Thoracic aorta (tissue), 2 donors: ENCODE measurements at places on chromosomes 11 and 22.

- no peaks in the 10 kb centered on the region for H3K27me3 ChIP-seq
- no peak overlapping the region for H3K27ac ChIP-seq
- H3K36me3 ChIP-seq, result no peaks in the 10 kb centered on the region
- no peak for DNase-seq
Observed at GRCh38 chr11:46363031-46363407, 15.8 kb downstream of the DGKZ start.

DNA sequence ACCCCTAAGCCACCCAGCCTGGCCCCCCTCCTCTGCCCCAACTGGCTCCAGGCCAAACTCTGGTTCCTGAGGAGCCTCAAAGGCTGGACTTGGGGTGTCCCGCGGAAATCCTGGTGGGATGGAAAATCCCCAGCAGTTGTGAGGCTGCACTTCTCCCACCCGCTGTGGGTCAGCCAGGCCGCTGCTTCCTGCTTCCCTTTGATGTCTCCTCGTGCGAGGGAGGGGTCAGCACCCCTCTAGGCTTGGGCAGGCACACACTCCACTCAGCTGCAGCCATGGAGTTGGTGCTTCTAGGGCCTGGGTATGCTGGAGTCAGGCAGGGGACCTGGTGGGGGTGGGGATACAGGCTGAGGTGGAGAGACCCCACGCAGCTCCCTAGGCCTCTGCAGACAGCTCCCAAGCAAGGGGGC is 12.0 kb downstream of the KCNQ1OT1 start:
- H3K36me3 ChIP-seq, result no peaks in the 10 kb centered on the region
- no peak overlapping the region for H3K4me3 ChIP-seq
- no peaks in the 10 kb centered on the region for H3K4me1 ChIP-seq
- H3K27ac ChIP-seq, result no peak overlapping the region
- no peaks in the 10 kb centered on the region for H3K27me3 ChIP-seq

DNA sequence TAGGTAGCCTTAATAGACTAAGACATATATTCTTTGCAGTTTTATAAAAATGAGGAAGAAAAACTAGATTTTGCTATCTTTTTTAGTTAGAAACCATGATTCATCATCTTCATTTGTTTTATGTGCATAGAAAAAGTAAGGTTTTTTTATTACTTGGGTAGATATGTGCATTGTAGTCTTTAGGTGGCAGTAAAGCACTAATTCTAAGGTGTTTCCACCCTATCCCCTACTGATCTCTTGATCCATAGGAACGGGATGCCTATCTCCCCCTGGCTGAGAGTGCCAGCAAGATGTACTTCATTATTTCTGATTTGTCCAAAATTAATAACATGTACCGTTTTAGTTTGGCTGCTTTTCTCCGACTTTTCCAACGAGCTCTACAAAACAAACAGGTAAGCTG is 148.1 kb downstream of the DYNC2H1 start:
- H3K27ac ChIP-seq, result no peak overlapping the region
- DNase-seq, result no peak
- H3K4me3 ChIP-seq, result no peak overlapping the region
- no peaks in the 10 kb centered on the region for H3K27me3 ChIP-seq
- no peaks in the 10 kb centered on the region for H3K4me1 ChIP-seq
- no peaks in the 10 kb centered on the region for H3K36me3 ChIP-seq

GRCh38 chr11:21931436-21932101 is 261.3 kb upstream of the ANO5 start:
- H3K4me1 ChIP-seq, result no peaks in the 10 kb centered on the region
- H3K36me3 ChIP-seq, result no peaks in the 10 kb centered on the region
- no peak overlapping the region for H3K4me3 ChIP-seq
- DNase-seq, result no peak
- no peaks in the 10 kb centered on the region for H3K27me3 ChIP-seq
- no peak overlapping the region for H3K27ac ChIP-seq

GRCh38 chr22:48653306-48653705 is 1174.4 kb downstream of the BRD1 start:
- H3K27me3 ChIP-seq, result no peaks in the 10 kb centered on the region
- H3K4me3 ChIP-seq, result no peak overlapping the region
- no peaks in the 10 kb centered on the region for H3K36me3 ChIP-seq
- H3K27ac ChIP-seq, result no peak overlapping the region
- no peak for DNase-seq

- no peaks in the 10 kb centered on the region for H3K36me3 ChIP-seq
- no peak overlapping the region for H3K27ac ChIP-seq
- no peaks in the 10 kb centered on the region for H3K27me3 ChIP-seq
- no peak overlapping the region for H3K4me3 ChIP-seq
- peaks cover 11% of the 10 kb centered on the region for H3K4me1 ChIP-seq
Observed at GRCh38 chr22:37499027-37499707, 13.0 kb upstream of the MFNG start.

- no peaks in the 10 kb centered on the region for H3K27me3 ChIP-seq
- peak overlapping the region; percentile 96 for H3K27ac ChIP-seq
Observed at GRCh38 chr11:1480555-1481482, 5.8 kb downstream of the MOB2 start.

GRCh38 chr11:77211594-77212251 is 83.7 kb downstream of the MYO7A start:
- H3K4me1 ChIP-seq, result no peaks in the 10 kb centered on the region
- H3K27me3 ChIP-seq, result no peaks in the 10 kb centered on the region
- no peak overlapping the region for H3K27ac ChIP-seq
- no peak overlapping the region for H3K4me3 ChIP-seq
- no peak for DNase-seq

- no peak overlapping the region for H3K27ac ChIP-seq
- H3K4me3 ChIP-seq, result no peak overlapping the region
- DNase-seq, result no peak
- H3K27me3 ChIP-seq, result no peaks in the 10 kb centered on the region
Observed at GRCh38 chr11:22808571-22809197, 20.9 kb downstream of the SVIP start.

- H3K4me3 ChIP-seq, result no peak overlapping the region
- H3K27me3 ChIP-seq, result no peaks in the 10 kb centered on the region
- DNase-seq, result peak; percentile 33
- H3K36me3 ChIP-seq, result peaks cover 4% of the 10 kb centered on the region
- H3K27ac ChIP-seq, result no peak overlapping the region
Observed at GRCh38 chr22:46233231-46233630, 16.9 kb downstream of the CDPF1 start.

GRCh38 chr11:101863361-101863760 is 51.4 kb upstream of the CEP126 start:
- no peak overlapping the region for H3K4me3 ChIP-seq
- peaks cover 14% of the 10 kb centered on the region for H3K4me1 ChIP-seq
- DNase-seq, result no peak
- H3K27me3 ChIP-seq, result no peaks in the 10 kb centered on the region
- no peak overlapping the region for H3K27ac ChIP-seq
- no peaks in the 10 kb centered on the region for H3K36me3 ChIP-seq

DNA sequence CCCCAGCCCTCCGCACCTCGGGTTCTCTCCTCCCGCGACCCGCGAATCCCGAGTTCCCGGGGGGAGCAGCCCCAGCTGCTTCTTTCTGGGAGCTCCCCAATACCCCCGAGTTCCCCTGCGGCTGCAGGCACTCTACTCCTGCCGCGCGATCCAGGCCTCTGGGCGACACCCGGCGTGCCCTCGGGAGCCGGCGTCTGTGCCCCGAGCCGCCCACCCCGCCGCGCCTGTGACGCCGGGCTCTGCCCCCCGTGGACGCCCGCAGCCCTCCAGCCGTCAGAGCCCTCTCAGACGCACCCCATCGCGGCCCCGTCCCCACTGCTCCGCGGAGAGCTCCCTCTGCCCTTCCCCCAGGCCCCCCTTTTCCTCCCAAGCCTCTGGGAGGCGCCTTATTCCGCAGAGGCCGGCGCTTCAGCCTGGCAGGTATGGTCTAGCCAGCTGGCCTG is 422 bp downstream of the GLB1L2 start:
- no peaks in the 10 kb centered on the region for H3K36me3 ChIP-seq
- H3K27ac ChIP-seq, result no peak overlapping the region
- peak overlapping the region; percentile 75 for H3K4me3 ChIP-seq
- DNase-seq, result no peak
- peaks cover 4% of the 10 kb centered on the region for H3K4me1 ChIP-seq
- H3K27me3 ChIP-seq, result no peaks in the 10 kb centered on the region

DNA sequence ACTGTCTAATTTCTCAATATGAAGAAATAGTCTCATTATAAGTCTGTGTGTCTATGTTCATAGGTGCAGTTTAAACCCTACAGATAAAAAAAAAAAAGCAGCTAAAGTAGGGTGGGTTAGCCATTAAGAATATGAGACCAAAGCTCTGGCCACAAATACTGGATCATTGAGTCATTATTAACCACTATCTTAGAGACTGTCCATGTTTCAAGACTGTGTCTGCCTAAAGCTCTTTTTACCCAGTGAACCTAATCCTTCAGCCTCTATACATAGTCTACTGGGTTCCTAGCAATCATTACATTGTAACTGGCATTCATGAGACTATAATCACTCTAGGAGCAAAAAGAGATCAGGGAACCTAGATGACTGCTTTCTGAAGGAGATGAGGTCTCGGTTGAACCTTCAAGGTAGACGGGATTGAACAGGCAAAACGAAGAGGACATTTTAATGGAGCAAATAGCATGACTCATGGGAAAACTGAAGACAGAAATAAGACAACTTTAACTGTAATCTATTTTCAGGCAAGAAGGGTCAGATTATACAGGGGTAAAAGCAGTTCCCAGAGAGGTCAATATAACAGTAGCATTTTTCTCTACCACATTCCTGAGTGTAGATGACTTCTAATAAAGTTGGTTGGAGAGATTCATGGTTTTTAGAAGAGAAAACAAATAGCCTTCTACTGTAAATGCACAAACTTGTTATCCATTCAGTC is 64.0 kb upstream of the FIBIN start:
- no peaks in the 10 kb centered on the region for H3K36me3 ChIP-seq
- no peaks in the 10 kb centered on the region for H3K27me3 ChIP-seq
- H3K27ac ChIP-seq, result no peak overlapping the region
- H3K4me3 ChIP-seq, result no peak overlapping the region
- DNase-seq, result no peak
- H3K4me1 ChIP-seq, result peaks cover 41% of the 10 kb centered on the region

- H3K36me3 ChIP-seq, result no peaks in the 10 kb centered on the region
- no peak overlapping the region for H3K4me3 ChIP-seq
- no peaks in the 10 kb centered on the region for H3K4me1 ChIP-seq
- no peak overlapping the region for H3K27ac ChIP-seq
- H3K27me3 ChIP-seq, result no peaks in the 10 kb centered on the region
- no peak for DNase-seq
Observed at GRCh38 chr11:115179636-115180035, 324.6 kb downstream of the CADM1 start.

DNA sequence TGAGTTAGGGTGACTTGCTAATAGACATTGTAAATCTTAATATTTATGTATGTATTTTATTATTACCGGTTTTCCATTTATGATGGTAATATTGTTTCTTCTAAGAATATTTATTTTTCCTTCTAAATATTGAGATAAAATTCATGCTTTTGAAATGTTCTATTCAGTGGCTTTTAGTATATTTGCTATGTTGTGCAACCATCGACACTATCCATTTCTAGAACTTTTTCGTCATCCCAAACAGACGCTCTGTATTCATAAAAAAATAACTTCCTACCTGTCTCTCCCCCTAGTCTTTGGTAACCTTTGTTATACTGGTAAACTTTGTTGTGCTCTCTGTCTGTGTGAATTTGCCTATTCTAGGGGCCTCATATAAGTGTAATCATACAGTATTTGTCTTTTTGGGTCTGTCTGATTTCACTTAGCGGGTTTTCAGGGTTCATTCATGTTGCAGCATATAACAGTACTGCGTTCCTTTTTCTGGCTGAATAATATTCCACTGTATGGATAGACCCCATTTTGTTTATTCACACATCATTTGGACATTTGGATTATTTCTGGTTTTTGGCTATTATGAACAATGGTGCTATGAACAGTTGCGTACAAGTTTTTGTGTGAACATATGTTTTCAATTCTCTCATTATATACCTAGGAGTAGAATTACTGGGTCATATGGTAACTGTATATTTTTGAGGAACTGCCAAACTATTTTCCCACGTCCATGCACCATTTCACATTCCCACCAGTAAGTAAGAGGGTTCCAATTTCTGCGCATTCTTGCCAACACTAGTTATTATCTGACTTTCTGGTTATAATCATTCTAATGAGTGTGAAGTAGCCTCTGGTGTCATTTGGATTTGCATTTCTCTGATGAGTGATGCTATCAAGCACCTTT is 15.9 kb downstream of the NEAT1 start:
- peaks cover 44% of the 10 kb centered on the region for H3K36me3 ChIP-seq
- H3K4me1 ChIP-seq, result peaks cover 47% of the 10 kb centered on the region
- H3K27ac ChIP-seq, result peak overlapping the region; percentile 55
- no peak overlapping the region for H3K4me3 ChIP-seq
- H3K27me3 ChIP-seq, result no peaks in the 10 kb centered on the region

DNA sequence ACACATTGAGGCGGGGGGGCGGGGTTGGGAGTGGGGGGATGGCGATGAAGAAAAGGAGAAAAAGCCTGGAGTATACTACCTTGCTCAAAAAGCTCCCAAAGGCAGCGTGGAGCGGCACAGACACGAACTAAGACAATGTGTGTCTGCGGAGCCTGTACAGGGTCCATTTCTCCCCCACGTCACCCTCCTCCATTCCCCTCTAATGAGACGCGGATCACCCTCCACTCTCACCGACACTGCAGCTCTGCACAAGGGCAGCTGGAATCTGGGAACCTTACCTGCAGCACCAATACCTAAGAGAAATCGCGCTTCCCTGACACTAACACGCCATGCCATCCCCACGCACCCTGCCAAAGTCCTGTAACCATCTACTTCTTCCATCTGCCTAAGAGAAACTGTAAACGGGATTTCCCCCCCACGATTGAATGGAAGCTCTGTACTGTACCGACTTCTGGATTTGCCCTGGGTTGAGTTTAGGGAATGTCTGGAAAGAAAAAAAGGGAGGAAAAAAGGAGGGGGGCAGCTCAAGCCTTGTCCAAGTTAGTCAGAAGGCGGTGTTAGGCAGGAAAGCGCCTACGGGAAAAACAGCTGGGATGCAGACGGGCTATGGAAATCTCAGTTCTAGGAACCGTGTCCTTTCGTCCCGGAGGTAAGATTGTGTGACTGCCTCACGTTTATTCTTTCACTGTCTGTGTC is 125.7 kb upstream of the C11orf58 start:
- peaks cover 11% of the 10 kb centered on the region for H3K4me1 ChIP-seq
- no peak overlapping the region for H3K27ac ChIP-seq
- peaks cover 16% of the 10 kb centered on the region for H3K27me3 ChIP-seq
- peak overlapping the region; percentile 71 for H3K4me3 ChIP-seq

DNA sequence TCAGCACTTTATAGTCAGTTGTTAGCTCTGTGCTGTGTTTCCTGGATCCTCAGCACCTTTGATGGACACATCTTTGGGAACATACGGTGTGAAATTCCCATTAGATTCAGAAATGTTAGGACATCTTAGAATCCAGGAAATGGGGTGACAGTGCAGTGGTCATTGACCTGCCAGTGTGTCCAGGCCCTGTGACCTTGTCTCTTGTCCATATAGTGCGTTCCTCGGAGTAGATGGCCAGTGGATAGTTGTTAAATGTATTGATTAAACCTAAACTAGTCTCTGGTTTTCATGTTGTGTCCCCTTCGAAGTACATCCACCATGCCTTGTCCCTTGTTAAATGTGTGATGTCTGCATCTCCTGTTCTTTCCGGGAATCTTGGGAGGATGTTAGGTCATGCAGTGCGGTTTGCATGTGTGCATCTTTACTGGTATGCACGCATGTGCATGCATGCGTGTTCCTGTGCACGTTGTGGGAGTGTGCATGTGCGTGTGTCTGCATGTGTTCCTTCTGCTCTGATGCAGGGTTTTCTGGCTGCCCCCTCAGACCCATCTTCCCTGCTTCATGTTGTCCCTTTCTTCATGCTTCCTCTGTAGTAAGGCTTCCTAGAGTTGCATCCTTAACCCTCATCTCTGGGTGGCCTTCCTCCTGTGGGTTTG is 4.0 kb downstream of the DGCR8 start:
- no peak overlapping the region for H3K27ac ChIP-seq
- peaks cover 46% of the 10 kb centered on the region for H3K4me1 ChIP-seq
- no peaks in the 10 kb centered on the region for H3K27me3 ChIP-seq
- no peak for DNase-seq
- peaks cover 26% of the 10 kb centered on the region for H3K36me3 ChIP-seq
- H3K4me3 ChIP-seq, result no peak overlapping the region
